ENCODE measurements at places on chromosomes 6 and 20.

DNA sequence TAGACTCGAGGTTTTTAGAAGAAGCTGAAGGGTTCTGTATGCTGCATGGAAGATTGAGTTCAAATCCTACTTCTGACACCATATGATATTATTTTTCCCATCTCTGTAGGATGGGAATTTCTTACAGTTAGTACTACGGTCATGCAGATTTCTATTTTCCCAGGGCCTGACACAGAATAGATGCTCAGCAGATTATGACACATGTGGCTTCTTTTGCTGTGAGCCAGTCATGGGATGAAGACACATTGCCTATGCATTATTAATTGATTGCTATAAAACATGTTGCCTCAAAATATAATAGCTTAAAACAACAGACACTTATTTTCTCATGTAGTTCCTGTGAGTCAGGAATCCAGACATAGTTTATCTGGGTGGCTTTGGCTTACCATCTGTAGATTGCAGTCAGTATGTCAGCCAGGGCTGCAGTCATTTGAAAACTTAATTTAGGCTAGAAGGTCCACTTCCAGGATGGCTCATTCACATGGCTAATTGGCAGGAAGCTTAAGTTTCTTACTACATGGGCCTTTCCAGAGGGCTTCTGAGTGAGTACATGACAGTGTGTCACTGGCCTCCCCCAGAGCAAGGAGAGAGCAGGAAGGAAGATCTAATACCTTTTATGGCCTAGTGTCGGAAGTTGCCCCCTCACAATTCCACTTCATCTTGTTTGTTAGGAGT, 29.5 kb downstream of the TOP1 start:
- peak; percentile 72 for DNase-seq

GRCh38 chr6:151440498-151440897, 11.4 kb downstream of the RMND1 start:
- DNase-seq = no peak

- DNase-seq = no peak
These were observed 220.7 kb downstream of the ARHGAP18 start for GRCh38 chr6:129489215-129489765.

GRCh38 chr6:11922901-11923300, 89.2 kb upstream of the HIVEP1 start:
- DNase-seq = peak; percentile 25

DNA sequence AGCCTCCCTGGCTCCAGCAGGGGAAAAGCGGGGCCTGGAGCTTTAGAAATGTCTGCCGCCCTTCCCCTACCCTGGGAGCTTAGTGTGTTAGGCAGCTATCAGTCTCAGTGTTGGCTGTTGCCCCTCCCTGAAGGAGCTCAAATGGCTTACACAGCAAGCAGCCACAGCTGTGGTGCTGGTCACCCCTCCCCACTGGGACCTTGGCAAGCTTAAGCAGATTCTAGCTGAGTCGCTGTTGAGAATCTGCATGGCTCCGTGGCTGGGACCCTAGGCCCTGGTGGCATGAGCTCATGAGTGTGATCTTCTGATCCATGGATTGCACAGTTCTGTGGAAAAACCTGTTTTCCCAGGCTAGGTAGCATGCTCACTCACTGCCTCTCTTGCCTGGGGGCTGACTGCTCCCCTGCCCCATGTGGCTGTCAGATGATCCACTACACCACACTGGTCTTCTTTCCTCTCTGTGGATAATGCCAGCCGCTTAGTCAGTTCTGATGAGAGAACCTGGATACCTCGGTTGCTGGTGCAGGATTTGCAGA, 714.0 kb downstream of the MAFB start:
- peak; percentile 82 for DNase-seq

DNA sequence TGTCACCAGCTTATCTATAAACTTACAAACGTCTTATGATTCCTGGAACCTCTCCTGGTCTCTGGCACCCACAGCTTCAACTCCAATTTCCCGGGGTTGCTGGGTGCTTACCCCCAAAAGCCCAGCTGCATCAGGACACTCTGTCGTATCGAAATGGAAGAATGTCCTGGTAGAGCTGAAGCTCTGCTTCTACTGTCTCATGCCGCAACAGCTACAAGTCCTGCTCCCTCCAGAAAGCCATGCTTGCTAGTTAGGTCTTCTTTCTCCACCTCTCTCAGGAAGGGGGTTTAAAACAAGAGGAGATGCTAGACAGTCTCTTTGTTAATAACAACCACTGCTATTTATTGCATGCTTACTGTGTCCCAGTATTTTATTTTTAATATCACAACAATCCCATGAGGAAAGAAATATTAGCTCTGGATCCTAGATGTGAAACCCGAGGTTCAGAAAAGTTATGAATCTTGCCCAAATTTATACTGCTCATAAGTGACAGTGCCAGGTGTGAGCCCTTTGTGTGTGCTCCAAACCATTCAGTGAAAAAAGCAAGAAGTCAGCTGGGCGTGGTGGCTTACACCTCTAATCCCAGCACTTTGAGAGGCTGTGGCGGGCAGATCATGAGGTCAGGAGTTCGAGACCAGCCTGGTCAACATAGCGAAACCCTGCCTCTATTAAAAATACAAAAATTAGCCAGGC, 82.3 kb upstream of the GCM1 start:
- no peak for DNase-seq

DNA sequence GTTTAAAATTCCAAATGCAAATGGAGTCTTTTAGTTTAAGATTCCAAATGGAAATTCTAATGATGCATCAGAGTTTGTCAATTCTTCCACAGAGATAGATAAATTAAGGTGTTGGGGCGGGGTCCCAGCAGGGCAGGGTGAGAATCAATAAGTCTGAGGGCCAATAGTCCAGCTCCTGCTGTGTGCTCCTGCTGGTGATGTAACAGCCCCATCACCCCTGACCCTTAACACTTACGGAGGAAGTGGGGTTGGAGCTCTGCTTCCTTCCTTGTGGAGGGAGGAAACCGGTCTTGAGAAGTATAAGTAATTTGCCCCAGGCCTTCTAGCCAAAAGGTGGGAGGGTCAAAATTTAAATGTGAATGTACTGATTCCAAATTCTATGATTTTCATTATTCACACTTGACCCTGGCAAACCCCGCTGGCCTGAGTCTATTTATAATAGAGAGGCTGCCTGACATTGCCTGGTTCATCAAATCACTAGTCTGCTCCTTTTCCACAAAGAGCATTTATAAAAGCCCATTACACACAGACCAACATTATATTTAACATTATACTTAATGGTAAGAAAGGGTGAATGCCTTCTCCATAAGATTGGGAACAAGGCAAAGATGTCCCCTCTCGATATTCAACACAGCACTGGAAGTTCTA, 17.2 kb downstream of the ZBTB2 start:
- DNase-seq = peak; percentile 32

DNA sequence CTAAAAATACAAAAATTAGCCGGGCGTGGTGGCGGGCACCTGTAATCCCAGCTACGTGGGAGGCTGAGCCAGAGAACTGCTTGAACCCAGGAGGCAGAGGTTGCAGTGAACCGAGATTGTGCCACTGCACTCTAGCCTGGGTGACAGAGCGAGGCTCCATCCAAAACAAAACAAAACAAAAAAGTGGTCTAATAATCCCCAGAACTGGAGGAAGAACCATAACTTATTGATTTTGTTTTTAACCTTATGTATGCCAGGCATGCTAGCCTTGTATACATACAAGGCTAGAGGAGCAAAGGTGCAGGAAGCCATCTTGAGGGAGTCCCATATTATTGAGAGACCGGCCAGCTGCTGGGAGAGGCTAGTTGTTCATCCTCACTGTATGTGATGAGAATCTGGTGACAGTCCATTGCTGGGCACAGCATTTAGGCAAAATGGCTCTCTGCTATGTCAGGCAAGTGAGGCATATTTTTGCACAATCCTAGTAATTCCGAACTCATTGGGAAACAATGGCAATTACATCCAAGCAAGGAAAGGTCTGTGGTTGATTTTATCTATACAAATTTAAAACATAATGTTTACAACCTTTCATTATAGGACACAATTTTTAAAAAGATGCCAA, 18.0 kb downstream of the HFE start:
- DNase-seq = no peak

DNA sequence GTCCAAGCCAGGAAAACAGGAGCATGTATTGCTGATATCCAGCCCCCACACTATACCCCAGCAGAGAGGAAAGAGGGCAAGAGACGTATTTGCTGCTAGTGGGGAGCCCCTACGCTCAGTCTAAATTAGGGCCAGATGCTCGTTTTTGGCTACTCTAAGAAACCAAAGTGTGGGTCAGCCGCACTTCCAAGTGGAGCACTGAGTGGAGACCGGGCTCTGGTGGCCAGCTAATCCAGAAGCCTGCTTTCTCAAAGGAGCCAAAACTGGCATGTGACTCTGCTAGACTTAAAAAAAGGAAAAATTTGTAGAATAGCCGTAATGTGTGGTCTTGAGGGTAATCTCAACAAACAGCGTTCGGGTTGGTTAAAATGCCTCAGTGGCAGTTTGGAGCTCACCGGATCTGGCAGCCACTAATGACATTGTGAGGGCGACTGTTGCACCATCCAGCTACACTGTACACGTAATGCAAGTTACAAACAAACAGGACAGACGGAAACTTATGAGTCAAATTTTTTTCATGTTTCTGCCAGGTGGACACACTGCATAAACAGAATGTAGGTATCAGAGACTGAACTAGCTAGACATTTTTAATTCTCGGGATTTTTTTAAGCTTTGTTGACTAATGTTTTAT, 230.9 kb downstream of the FOXC1 start:
- peak; percentile 58 for DNase-seq

GRCh38 chr6:30192076-30192475, 21.1 kb downstream of the TRIM26 start:
- DNase-seq = no peak

- DNase-seq = no peak
These were observed 7.8 kb downstream of the CUL9 start for GRCh38 chr6:43189776-43190304.
